ENCODE measurements at places on chromosomes 1 and 21. TPM values are rescaled to one million over a fixed set of nuclear protein-coding genes. Genes with fewer than 3 reads are reported as not detected.

DNA sequence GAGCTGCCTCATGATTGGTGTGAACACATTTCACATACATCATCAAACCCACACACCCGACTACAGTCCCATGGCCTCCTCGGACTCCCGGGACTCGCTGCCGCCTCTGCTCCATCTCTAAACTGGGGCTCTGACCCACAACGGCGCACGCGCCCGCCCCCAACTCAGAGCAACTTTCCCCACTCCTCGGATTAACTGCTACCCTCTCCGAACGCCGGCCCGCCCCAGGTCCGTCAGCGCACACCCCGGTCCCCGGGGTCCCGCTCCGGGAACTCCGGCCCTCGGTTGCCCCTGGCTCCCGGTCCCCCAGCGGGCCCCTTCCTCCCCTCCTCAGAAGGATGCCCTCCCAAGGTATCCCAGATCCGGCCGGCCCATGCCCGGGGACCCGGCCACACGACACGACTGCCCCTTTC lies 740 bp downstream of the DSTYK start:
- peaks cover 23% of the 10 kb centered on the region for H3K36me3 ChIP-seq
- H3K4me1 ChIP-seq: peaks cover 36% of the 10 kb centered on the region
- no peaks in the 10 kb centered on the region for H3K27me3 ChIP-seq

- peaks cover 79% of the 10 kb centered on the region for H3K36me3 ChIP-seq
- no peak for DNase-seq
- H3K27me3 ChIP-seq: no peaks in the 10 kb centered on the region
- H3K4me1 ChIP-seq: peaks cover 1% of the 10 kb centered on the region
Observed at GRCh38 chr21:41453198-41453597, 27.2 kb downstream of the MX1 start.

- DNase-seq: peak; percentile 2
- H3K4me1 ChIP-seq: peaks cover 12% of the 10 kb centered on the region
- H3K36me3 ChIP-seq: no peaks in the 10 kb centered on the region
- H3K27ac ChIP-seq: no peak overlapping the region
- H3K4me3 ChIP-seq: no peak overlapping the region
Observed at GRCh38 chr1:54811066-54811465, 9.9 kb upstream of the TTC22 start.

GRCh38 chr1:205122489-205122882 lies 708 bp upstream of the RBBP5 start:
- peaks cover 35% of the 10 kb centered on the region for H3K4me1 ChIP-seq
- H3K27me3 ChIP-seq: no peaks in the 10 kb centered on the region
- peaks cover 20% of the 10 kb centered on the region for H3K36me3 ChIP-seq
- H3K27ac ChIP-seq: peak overlapping the region; percentile 99
- peak overlapping the region; percentile 98 for H3K4me3 ChIP-seq
- DNase-seq: no peak

DNA sequence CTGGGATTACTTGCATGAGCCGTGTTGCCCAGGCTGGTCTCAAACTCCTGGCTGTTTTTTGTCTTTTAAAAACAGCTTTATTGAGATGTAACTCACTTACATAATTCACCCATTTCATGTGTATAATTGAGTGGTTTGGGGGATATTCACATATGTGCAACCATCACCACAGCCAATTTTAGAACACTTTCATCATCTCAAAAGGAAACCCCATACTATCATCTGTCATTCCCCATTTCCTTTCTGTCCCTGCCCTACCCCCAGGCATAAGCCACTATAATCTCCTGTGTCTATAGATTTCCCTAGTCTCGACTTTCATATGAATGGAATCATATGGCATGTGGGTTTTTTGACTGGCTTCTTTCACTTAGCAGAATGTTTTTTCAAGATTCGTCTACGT lies 43.3 kb downstream of the GPR137B start:
- DNase-seq: no peak
- H3K4me3 ChIP-seq: no peak overlapping the region
- H3K27me3 ChIP-seq: no peaks in the 10 kb centered on the region
- H3K4me1 ChIP-seq: no peaks in the 10 kb centered on the region
- no peak overlapping the region for H3K27ac ChIP-seq

DNA sequence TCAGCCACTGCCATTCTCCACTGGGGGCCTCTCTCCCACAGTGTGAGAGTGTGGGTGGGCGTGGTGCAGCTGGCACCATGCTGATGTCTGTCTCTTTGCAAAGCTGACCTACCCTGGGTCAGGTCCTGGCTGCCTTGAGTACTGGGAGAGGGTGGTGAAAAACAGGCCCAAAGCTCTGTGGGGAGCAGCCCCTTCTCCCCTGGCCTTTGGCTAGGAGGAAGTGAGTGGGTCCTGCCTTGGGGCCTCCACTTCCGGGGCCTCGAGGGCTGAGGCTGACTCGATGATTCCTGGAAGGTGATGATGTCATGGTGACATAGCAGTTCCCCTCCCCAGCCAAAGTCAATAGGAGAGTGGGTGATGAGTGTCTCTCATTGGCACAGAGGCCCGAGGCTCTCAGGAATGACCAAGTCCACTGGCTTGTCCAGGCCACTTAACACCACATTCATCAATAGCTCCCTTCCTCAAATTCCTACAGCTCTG lies 53.0 kb downstream of the IER5 start:
- H3K36me3 ChIP-seq: no peaks in the 10 kb centered on the region
- DNase-seq: peak; percentile 45
- peaks cover 4% of the 10 kb centered on the region for H3K27me3 ChIP-seq

DNA sequence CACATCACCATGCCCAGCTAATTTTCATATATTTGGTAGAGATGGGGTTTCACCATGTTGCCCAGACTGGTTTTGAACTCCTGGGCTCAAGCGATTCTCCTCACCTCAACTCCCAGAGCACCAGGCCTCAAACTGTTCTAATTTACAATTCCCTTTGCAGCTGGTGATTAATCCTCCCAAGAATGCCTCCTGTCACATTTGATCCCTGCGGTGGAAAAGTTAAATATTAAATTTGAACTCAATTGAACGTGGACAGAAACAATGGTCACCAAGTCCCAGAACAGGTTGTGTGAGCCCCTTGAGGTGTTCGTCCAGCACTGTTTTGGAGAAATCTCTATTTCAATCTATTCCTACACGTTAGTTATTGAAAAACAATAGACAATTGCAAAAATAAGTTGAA lies 2.0 kb upstream of the ANKRD35 start:
- peaks cover 25% of the 10 kb centered on the region for H3K27me3 ChIP-seq
- DNase-seq: no peak
- no peaks in the 10 kb centered on the region for H3K36me3 ChIP-seq
- H3K4me3 ChIP-seq: no peak overlapping the region
- peaks cover 15% of the 10 kb centered on the region for H3K4me1 ChIP-seq

DNA sequence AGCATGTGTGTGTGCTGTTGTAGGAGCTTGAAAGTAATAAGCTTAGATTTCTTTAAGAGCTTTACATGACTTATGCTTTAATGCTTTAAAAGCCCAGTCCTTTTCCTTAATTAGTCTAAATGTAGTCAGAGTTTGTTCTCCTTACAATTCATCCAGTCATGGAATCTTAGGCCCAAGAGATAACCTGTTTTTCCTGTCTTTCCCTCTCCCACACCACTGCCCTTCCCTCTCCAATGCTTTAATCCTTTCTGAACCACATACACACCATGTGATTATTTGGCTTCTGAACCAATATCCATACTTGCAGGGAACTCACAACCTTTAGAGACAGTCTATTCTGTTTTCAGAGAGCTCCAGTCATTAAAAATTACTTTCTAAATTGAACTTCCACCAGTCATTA lies 37.6 kb downstream of the ALG6 start:
- H3K27ac ChIP-seq: no peak overlapping the region
- peaks cover 50% of the 10 kb centered on the region for H3K36me3 ChIP-seq
- no peak for DNase-seq
- no peak overlapping the region for H3K4me3 ChIP-seq
- H3K27me3 ChIP-seq: no peaks in the 10 kb centered on the region

- no peaks in the 10 kb centered on the region for H3K36me3 ChIP-seq
- DNase-seq: peak; percentile 14
- H3K4me1 ChIP-seq: no peaks in the 10 kb centered on the region
- no peak overlapping the region for H3K4me3 ChIP-seq
Observed at GRCh38 chr1:2921970-2922686, 99.1 kb upstream of the ACTRT2 start.

DNA sequence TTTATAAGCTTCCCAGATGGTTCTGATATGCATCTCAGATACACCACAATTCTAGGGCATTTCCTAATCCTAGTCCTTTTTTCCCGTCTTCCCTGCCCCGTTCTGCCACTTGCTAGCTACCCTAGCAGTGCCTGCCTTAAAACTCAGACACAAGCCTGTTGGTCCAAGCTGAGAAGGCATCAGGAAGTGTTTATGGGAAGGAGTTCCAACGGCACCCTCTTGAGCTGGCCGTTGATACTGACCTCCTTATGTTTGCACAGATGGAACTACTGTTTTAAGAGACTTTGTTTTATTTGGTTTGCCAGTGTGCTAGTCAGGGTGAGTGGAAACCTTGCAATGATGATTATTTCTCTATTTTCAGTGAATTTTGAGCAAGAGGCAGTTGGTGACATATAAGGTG lies 67.2 kb downstream of the UCK2 start:
- no peak overlapping the region for H3K4me3 ChIP-seq
- DNase-seq: no peak
- no peak overlapping the region for H3K27ac ChIP-seq
- H3K36me3 ChIP-seq: peaks cover 72% of the 10 kb centered on the region

DNA sequence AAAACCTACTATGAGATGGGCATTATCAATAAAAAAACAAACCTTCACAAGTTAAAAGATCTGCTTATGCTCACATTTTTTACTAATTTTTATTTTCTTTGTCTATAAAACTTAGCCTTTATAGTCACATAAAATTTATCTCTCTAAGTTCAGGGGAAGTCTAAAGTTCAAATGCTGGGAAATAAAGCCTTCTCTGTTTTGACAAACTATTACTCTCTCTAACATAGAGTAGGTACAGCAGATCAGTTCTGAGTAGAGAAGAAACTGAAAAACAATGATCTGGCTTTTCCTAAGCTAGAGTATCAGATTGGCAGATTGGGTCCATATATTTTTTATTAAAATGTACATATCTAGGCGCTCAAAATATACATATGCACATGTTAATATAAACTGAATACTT lies 31.2 kb downstream of the C1orf141 start:
- DNase-seq: no peak
- H3K27ac ChIP-seq: no peak overlapping the region
- H3K36me3 ChIP-seq: no peaks in the 10 kb centered on the region
- H3K4me1 ChIP-seq: no peaks in the 10 kb centered on the region
- peaks cover 16% of the 10 kb centered on the region for H3K27me3 ChIP-seq
- no peak overlapping the region for H3K4me3 ChIP-seq

DNA sequence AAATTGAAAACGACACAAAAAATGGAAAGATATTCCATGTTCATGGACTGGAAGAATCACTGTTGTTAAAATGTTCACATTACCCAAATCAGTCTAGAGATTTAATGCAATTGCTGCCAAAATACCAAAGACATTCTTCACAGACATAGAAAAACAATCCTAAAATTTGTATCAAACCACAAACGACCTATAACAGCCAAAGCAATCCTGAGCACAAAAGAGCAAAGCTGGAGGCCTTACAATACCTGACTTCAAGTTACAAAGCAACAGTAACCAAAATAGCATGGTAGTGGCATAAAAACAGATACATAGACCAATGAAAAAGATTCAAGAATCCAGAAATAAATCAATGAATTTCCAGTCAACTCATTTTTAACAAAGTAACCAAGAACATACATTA lies 1077.3 kb downstream of the KCNT2 start:
- no peaks in the 10 kb centered on the region for H3K36me3 ChIP-seq
- no peak overlapping the region for H3K4me3 ChIP-seq
- H3K27ac ChIP-seq: no peak overlapping the region

- H3K27me3 ChIP-seq: peaks cover 38% of the 10 kb centered on the region
- H3K36me3 ChIP-seq: no peaks in the 10 kb centered on the region
- H3K4me3 ChIP-seq: no peak overlapping the region
- H3K4me1 ChIP-seq: peaks cover 8% of the 10 kb centered on the region
Observed at GRCh38 chr1:46547481-46548383, 3.7 kb downstream of the KNCN start.

DNA sequence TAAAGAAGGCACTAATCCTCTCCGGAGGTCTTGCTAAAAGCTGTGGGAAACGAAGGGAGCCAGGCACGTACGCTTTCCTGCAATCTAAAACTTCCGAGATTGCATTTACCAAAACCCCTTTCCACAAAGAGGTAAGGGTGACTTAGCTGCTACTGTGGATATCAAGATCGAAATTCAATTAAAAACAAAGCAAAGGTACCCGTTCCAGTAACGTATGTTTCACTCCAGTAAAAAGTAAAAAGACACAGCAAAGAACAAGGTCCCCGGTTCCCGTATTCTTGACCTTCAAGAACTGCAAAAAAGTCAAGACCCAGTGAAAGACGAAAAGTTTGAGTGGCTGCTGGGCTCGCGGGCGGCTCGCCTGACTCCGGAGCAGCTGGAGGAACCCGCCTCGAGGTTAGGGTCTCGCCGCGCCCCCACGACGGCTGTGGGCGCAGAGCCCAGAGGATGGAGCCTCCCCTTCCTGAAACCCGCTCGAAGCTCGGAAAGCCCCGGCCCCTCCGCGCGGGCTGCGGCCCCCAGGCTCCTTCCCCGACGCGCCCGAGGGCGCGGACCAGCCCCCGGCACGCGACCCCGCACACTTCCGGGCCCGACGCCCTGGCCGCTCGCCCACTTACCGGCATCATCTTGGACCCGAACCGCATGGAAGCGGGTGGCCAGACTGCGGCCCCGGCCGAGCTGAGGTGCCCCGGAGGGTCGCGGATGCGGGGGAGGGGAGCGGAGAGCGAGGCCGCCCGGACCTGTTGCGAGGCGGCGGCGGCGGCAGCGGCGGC lies 524 bp downstream of the TP53BP2 start:
- peaks cover 13% of the 10 kb centered on the region for H3K36me3 ChIP-seq
- H3K4me1 ChIP-seq: peaks cover 36% of the 10 kb centered on the region
- peak overlapping the region; percentile 94 for H3K4me3 ChIP-seq

- no peak for DNase-seq
- peaks cover 9% of the 10 kb centered on the region for H3K27me3 ChIP-seq
- H3K4me1 ChIP-seq: peaks cover 6% of the 10 kb centered on the region
- H3K4me3 ChIP-seq: no peak overlapping the region
- no peaks in the 10 kb centered on the region for H3K36me3 ChIP-seq
- no peak overlapping the region for H3K27ac ChIP-seq
Observed at GRCh38 chr1:159932296-159933285, 7.3 kb upstream of the TAGLN2 start.

- no peaks in the 10 kb centered on the region for H3K27me3 ChIP-seq
- H3K27ac ChIP-seq: no peak overlapping the region
- H3K36me3 ChIP-seq: peaks cover 2% of the 10 kb centered on the region
- no peak for DNase-seq
Observed at GRCh38 chr1:84170171-84170570, 26.1 kb downstream of the PRKACB start.

SLC44A3 gene
- not detected for total RNA-seq

UBL4B gene
- not detected for total RNA-seq

KRTAP7-1 gene
- total RNA-seq: not detected

CLK2 gene
- total RNA-seq: 96.8 TPM

SIK1 gene
- total RNA-seq: 5.6 TPM

All from activated T-helper 2 cell treated with anti-CD3 and anti-CD28 coated beads, Interferon-gamma antibody, Interleukin-2, Interleukin-4, amounts not matched to agents 10 μg/mL and 5 μg/mL and 100 μg/mL, durations not matched to agents 14 hours and 24 hours and 36 hours (primary cell).